ENCODE measurements at places on chromosomes 2 and 18.
A peak's percentile ranks its signal among the peaks of the same experiment; 100 is the strongest.

DNA sequence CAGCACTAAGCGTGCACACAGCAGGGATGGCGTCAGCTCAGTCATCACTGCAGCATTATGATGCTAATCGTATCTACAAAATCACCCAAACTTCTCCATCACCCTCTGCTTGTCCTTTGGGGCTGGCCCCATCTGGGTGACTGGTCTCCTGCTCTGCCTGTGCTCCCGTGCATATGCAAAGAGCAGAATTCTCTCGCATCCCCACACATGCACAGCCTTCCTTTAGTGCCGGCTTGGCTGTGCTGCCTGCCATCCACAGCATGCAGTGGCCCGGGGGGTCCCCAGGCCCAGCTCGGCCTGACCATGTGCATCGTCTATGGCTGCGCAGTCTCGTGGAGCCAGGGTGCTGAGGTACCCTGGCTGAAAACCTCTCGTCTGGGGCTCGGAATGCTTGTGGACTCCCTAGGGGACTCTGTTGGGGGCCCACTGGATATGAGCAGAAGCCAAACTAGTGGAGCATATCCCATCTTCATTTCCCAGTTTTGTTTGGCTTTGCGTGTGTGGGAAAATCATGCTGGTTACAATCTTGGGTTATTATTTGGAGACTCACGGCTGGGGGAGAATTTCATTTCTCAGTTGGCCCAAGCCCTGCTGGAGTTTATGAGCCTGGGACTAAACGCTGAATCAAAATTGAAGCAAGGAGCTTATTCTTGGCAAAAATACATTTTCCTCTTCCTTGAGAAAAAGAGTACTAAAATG, 70.9 kb upstream of the HS6ST1 start:
- no peak for DNase-seq

- DNase-seq = no peak
Measured at GRCh38 chr18:58520969-58521368, 107.9 kb downstream of the ALPK2 start.

- DNase-seq = no peak
Measured at GRCh38 chr2:185130685-185131084, 532.4 kb downstream of the ZNF804A start.

DNA sequence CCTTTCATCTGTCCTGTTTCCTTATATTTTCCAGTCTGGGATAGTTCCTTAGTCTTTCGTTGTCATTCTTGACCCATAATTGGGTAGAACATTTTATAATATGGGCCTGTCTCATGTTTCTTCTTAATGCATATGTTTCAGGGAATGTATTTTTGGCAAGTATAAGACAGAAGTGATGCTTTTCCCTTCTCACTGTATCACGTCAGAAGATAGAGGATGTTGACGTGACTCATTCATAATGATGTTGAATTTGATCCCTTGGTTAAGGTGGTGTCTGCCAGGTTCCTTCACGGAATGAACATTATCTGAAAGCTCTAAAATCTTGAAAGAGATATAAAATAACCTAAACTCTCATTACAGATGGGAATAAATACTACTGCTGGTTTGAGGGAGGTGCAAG, 18.8 kb downstream of the CDH7 start:
- no peak for DNase-seq

DNA sequence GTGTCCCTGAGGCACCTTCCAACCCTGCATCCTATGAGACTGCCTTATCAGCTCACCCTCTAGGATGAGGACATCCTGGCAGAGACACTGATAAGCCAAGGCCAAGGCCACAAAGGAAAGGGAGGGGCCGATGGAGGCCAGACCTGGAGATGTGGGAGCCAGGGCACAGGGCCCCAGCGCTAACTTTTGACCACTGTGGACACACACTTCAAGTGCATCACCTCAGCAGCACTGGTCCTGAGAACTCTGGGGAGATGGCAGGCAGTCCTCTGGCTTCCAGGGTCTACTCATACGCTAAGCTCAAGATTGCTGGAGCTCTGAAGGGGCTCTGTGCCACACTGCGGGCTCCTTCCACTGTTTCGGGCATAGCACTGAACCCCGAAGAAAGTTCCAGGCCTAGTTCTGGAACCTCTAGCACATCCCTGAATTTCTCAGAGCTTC, 100.2 kb upstream of the ID2 start:
- no peak for DNase-seq

DNA sequence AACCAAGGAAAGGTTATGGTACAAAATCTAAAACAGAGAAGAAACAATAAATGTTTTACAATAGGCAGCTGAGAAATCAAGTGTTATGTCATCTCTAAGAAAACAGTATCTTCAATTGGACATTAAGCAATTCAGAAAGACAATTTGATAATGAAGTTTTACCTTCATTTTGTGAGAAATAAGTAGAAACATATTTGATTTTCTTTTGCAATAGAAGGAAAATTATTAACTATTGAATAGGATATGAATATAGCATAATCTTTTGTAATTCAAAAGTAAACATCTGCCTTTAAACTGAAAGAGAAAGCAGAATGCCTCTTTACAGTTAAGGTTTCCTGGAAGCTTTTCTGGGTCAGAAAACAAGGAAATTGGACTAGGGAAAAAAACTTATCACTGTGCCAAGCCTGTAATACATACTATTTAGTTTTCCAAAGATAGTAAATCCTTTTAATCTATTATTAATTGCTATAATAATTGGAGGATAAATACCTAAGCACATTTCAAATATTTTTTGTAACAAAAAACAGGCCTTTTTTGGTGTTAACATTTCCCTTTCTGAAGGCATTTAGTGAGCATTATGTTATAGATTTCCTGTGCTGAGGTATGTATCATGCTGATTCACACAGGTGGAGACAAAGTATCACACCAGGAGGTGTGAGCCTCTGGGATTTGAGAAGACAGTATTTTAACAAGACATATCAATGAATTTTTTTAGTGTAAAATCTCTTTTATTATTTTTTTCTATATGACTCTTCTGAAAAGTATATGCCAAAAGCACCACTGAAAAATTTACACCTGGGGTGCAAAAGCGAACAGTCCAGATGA, 947.0 kb upstream of the CDH2 start:
- DNase-seq = no peak

DNA sequence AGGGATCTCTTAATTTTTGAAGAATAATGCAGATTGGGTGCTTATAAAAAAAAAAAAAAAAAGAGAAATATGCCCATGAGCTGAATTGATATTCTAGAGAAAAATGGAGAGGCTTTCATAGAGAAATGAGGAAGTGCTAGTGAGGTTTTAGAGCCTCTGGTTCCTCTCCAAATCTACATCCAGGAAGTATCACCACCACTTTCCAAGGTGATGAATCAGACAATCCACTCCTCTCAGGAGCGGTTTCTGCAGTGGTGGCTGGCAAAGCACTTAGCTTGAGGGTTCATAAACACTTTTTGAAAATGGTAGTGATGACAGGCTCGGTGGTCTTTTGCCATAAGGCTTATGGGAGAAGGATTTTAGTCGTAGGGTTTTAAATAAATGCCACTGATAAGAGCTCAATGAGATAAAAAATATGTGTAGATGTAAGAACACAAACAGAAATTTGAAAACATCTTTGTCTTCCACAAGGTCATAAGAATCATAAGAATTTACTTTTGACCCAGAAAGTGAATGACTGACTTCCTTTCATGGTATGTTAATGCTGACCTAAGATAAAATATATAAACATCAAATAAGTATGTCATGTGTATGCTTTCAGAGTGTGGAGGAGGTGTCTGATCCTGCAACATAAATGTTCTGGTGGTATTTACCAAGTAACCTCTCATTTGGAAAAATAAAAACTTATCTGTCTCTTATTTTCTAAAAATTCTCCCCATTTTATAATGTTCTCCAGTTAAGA, 42.1 kb upstream of the DSG1 start:
- DNase-seq = no peak

- DNase-seq = no peak
Measured at GRCh38 chr2:239722760-239723470, 302.2 kb downstream of the NDUFA10 start.

DNA sequence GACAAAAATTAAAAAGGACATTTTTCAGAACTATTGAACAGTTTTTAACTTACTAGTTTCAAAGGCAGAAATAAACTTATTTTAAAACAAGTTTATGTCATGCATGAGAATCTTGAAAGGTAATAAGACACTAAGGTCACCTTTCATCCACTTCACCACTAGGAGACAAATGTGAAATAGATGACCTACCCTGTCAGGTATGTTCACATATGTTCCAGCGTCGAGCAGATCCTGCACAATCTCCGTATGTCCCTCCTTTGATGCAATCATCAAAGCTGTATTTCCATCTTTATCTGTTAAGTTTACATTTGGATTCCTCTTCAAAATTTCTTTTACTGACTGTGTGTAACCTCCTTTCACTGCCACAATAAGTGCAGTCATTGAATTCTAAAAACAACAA, 34.7 kb downstream of the KIDINS220 start:
- DNase-seq = no peak

- no peak for DNase-seq
Measured at GRCh38 chr2:85673716-85674375, 5.8 kb upstream of the SFTPB start.

- DNase-seq = no peak
Measured at GRCh38 chr18:65748321-65748720, 2.5 kb upstream of the CDH7 start.

DNA sequence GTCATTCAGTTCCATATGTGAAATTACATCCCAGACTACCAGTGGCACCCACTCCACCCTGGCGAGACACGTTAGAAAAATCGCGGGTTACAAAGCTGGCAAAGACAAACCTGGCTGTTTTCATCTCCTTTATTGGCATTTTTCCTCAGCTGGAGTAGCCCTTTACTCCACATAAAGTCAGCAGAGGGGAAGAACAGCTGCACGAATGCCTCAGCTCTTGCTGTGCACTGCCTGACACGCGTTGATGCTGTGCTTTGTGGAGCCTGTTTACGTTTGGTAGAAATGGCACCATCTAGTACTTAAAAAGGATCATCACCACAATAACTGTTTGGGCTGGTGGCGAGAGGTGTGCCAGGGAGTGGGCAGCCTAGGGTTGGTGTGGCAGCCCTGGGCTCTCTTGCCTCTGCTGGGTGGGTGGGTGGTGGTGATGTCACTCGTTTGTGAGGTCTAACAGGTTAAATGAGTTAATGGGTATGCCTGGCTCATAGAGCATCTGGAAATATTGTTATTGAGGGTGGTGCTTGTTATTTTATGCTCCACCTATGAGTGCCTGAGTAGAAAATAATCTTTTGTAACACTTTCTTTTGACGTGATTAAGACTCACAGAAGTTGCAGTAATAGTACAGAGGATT, 16.4 kb downstream of the FARP2 start:
- DNase-seq = no peak

- no peak for DNase-seq
Measured at GRCh38 chr18:45243340-45244110, 371.8 kb upstream of the SLC14A2 start.

DNA sequence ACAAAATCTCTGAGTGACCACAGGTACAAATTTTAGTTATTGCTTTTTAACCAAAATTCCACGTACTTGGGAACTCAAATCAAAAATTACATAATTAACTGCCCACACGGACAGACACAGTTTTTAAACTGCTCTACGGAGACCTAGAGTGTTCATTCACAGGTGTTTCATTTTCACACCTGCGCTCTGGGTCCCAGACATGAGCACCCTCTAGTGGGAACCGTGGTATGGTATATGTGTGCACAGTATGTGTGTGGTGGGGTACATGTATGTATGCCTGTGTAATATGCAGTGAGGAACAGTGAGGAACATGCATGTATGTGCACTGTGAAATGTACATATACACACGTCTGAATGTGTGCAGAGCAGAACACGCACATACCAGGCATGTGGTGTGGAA, 65.0 kb downstream of the PPP4R1 start:
- DNase-seq = no peak

DNA sequence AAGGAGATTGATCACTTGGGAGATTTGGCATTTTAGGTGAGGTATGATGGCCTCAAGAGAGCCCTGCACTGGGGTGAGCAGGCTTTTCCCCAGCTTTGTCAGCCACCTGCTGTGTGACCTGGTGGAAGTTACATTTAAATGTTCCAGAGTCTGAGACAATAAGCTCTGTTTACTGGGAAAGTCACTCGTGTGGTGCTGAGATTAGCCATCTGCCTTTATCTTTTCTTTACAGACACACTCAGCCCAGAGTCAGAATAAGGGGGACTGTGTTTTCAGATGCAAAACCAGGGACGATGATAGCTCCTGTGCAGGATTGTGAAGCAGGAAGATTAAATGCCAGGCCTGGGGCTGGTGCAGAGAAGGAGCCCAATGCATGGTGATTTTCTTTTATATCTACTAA, 47.9 kb downstream of the SH3RF3 start:
- peak; percentile 16 for DNase-seq

GRCh38 chr2:233029321-233029720, 3.2 kb upstream of the NEU2 start:
- DNase-seq = no peak

DNA sequence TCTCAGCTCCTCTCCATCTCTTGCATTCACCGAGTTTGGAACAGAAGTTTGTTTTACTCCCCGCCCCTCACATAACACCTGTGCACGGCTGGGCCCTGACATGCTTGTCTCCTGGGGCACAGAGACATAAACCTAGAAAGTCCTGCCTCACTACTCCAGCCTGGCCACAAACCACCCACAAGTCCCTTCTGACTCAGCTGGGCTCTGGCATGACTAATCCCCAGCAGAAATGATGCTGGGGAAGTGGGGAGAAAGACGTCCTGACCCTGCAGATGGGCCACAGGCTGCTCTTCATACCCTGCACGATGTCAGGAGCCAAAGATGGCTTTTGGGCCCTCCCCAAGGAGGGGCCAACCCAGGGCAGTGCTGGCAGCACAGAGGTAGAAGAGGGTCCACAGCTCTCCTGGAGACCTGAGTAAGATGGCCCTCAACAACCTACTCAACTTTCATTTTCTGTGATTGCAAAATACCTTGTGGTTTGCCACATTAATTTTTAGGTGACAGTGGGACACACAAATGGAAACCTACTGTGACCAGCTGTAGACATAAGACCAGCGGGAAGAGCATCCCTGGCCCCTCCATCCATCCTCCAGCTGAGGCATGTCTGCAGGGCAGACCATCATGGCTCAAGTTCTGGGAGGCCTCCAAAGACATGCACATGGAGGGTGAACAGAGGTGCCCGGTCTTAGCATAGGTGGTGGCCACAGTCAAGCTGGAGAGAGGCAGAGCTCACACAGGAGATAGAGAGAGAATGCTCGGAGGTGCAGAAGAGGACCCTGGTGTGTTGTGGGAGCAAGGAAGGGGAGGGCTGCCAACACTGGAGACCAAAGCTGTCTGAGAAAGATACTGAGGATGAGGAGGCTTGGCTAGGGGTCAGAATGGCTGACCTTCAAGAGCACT, 40.0 kb downstream of the DNMT3A start:
- DNase-seq = no peak

All from NT2/D1 (cell line).